ENCODE measurements at places on chromosomes 13 and 19.
A peak's percentile ranks its signal among the peaks of the same experiment; 100 is the strongest.

DNA sequence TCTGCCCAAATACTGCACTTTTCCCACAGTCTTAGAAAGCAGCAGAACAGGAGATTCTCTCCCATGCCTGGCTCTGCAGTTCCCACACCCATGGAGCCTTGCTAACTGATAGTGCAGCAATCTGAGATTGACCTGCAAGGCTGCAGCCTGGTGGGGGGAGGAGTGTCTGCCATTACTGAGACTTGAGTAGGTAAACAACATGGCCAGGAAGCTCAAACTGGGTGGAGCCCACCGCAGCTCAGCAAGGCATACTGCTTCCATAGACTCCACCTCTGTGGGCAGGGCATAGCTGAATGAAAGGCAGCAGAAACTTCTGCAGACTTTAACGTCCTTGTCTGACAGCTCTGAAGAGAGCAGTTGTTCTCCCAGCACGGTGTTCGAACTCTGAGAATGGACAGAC, 358.5 kb upstream of the PCDH9 start:
- no peak for DNase-seq

DNA sequence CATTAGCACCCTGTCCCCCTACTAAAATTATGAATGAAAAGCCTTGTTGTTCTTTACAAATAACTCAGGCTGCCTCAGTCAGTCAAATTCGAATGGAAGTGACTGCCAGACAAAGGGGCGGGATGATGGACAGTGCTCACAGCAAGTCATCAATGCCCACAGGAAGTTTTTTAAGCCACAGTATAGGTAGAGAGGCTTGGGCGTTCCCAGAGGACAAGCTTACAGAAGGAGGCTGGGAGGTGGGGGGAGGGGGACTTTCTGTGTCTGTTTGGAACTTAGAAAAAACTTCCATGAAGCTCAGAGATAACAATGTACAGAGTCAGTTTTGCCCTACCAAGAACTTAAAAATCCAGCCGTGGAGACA, 18.5 kb upstream of the SPRY2 start:
- no peak for DNase-seq

- DNase-seq, result no peak
Observed at GRCh38 chr13:29562786-29563438, 32.6 kb downstream of the SLC7A1 start.

GRCh38 chr13:109707742-109708617, 78.4 kb downstream of the IRS2 start:
- no peak for DNase-seq

DNA sequence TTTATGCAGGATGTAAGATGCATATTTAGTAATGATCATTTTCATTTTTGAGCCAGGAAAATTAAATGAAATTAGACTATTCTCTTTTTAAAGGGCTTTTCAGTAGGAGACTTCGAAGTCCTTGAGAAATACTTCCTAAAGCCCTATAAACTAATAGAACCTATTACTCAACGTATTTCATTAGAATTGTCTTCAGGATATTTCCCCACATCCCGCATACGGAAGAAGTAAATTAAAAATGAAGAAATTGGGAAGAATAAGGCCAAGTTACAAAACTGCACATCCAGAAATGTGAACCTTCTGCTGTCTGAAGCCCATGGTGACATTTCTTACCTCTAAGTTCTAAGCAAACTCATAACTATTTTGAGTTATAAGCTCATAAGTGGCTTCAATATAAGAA, 66.5 kb downstream of the RXFP2 start:
- no peak for DNase-seq

DNA sequence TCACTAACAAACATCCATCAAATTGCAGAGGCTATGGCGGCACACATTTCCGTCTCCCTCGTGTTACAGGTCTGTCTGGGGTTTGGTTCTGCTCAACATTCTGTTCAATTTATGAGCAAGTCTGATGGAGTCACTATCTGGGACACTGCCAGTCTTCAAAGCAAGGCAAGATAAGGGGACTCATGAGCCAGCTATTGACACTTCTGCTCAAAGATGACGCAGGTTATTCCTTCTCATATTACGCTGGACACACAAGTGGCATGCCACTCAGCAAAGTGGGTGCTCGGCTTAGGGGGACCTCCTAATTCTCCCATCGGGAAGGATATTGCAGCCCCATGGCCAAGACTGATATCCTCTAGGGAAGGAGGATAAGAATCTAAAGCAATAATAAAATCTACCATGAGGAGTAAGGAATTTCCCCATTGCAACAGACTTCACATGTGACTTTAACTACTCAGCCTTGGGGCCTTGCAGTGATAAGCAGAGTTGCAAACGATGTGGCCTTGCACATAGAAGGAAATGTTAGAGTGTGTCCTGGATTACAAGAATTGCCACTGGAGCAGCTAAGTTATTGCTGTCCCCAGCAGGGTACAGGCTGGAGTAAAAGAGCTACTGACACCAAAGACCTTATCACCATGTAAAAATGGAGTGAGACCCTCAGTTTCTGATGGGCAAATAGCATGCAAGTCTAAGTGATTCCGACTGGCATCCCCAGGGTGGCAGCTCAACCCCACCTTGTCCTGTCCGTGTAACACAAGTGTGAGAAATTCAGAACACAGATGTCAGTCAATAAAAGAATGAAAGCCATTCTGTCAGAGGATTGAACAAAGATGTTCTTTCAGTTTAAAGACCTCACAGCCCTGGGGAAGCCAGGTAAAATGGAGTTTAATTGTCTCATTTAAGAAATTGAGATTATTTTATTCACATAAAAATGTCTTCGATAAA, 306.1 kb downstream of the IRS2 start:
- no peak for DNase-seq

- DNase-seq, result no peak
Observed at GRCh38 chr19:1284979-1285736, 515 bp upstream of the EFNA2 start.

GRCh38 chr13:39397896-39398265, 205.1 kb downstream of the LHFPL6 start:
- DNase-seq, result no peak

GRCh38 chr19:38458991-38459390, 25.5 kb downstream of the RYR1 start:
- DNase-seq, result no peak

- DNase-seq, result no peak
Observed at GRCh38 chr13:43036351-43037250, 13.2 kb downstream of the DNAJC15 start.

- no peak for DNase-seq
Observed at GRCh38 chr13:100434010-100434763, 154.4 kb downstream of the GGACT start.

DNA sequence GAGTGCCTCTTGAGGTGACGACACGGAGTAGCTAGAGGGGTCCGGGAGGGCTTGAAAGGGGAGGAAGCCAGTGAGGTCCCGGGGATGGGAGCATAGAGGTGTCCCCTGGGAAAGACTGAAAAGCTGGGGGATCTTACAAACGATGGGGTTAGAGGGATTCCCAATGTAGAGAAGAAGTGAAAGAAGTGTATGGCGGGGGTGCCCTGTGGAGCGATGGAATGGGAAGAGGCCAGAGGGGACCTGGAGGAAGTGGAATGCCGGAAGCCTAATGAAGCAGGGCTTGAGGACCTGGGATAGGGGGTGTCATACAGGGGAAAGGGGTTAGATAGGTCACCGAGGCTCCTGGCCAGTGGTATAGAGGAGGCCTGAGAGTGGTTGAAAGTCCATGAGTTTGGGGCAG, 580 bp downstream of the AP2A1 start:
- no peak for DNase-seq

DNA sequence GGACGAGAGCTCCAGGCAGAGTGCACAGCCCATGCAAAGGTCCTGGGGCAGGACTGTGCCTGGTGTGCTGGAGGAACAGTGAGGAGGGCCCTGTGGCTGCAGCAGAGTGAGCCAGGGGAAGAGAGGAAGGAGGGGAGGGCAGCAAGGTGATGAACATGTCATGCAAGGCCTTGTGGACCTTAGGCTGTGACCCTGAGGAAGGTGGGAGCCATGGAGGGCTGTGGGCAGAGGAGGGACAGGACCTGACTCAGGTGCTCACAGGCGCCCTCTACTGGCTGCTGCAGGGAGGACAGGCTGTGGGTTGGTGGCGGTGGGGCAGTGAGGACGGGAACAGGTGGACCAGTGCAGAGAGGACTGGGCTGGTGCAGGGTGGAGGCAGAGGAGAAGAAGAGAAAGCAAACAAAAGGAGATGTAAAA, 170.3 kb downstream of the PTPRS start:
- DNase-seq, result peak; percentile 31

DNA sequence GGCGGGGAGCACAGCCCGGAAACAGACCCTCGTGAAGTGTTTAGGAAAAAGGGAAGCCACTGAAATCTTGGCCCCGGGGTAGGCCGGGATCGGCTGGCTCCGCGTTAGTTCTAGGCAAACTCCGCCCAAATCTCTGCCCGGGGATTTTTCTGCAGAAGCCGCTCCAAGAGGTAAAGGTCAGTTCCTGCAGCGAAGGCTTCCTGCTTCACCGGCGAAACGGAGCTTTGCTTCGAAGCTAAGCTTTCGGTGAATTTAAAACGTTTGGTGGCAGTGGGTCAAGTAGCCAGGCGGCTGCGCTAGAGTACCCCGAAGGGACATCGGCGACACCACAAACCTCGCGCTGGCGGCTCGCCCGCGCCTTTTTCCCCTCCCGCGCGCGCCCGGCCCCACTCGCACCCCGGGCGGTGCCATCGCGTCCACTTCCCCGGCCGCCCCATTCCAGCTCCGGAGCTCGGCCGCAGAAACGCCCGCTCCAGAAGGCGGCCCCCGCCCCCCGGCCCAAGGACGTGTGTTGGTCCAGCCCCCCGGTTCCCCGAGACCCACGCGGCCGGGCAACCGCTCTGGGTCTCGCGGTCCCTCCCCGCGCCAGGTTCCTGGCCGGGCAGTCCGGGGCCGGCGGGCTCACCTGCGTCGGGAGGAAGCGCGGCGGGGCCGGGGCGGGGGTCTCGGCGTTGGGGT, 441 bp downstream of the GJB2 start:
- peak; percentile 58 for DNase-seq

GRCh38 chr13:50348371-50348770, 333.1 kb downstream of the KCNRG start:
- DNase-seq, result no peak

DNA sequence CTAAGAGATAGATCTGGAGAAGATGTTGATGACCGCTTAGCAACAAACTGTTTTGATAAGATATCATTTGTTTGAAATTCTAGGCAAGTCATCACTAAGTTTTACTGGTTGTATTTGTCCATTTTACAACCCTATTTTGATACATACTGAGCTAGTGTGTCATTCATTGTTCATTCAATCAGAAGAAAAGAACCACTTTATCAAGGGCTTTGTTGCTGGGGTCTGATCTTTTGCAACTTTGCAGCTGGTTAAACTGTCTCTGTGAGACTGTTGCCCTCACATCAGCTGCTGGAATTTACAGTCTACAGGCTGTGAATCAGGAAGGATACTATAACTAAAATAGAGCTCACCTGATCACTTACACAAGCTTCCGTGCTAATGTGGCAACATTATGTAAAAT, 290.5 kb downstream of the RFC3 start:
- no peak for DNase-seq

- no peak for DNase-seq
Observed at GRCh38 chr19:30420881-30421280, 48.7 kb downstream of the ZNF536 start.

DNA sequence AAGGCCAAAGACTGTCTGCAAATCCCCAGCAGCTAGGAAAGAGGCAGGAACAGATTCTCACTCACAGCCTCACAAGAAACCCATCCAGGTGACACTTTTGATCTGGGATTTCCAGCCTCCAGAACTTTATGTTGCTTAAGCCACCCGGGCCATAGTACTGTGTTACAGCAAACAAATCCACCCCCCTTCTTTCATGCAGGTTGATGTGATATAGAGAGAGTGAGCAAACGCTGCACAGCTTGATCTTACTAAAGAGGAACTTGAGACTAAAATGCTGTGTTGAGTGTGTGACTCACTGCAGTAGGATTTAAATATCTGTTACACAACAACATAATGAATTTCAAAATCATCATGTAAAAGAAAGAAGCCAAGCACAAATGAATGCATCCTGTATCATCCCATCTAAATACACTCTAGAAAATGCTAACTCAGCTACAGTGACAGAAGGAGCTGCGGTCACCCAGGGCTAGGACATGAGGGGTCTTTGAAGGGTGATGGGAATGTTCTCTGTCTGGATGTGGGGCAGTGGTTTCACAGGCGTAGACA, 32.2 kb downstream of the RCBTB2 start:
- DNase-seq, result no peak

DNA sequence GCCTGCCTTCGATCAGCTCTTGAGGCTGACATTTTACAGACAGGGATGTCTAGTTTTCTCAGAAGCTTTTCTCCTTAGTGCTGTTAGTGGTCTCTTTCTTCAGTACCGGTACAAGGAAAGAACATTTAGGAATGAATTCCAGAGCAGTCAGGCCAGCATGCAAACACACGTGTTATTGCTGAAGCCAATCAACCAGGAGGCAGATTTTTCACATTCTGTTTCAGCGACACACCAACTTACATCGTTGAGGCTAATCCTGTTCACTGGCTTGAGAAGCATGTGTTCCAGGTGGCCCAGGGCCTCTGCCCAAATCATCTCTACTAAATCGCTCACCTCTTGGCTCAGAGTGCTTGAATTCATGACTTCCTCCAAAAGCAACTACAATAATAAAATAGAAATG, 19.2 kb downstream of the PARP4 start:
- no peak for DNase-seq

DNA sequence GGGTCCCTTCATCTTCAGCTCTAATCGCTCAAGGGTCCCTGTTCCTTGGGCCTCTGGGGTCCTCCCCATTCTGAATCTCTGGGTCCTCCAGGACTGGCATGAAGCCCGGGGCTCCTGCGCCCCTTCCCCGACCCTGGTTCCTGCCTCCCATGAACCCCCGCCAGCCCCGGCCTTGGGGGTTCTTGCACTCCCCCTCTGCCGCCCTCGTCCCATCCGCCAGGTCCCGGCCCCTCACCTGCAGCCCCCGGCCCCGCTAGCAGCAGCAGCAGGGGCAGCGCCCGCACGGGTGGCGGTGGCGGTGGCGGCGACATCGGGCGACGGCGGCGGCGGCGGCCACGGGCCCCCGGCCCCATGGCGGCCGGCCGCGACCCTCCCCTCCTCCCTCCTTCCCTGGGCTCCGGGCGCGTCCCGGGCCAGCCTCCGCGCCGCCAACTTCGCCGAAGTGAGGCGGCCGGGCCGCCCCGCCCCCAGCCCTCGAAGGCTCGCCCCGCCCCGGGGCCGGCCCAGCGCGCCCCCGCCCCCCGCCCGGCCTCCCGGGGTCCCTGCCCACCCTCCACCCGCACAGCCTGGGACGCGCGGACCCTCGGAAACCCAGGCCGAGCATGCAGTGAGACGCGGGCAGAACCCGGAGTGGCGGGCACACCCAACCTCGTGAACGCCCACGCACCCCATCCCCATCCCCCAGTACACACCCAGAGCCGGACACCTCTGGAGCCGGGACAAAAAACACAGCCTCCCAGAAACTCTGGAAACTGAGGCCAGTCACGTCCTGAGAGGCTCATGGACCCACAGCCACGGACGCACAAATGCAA, at the start of gene NOTCH3:
TSS of gene NOTCH3 (minus strand) at position 443 of the 812 bp plus-strand sequence. CDS start at position 353, 90 bp downstream.
- no peak for DNase-seq

GRCh38 chr19:5369962-5370367, 29.4 kb upstream of the PTPRS start:
- peak; percentile 65 for DNase-seq
